ENCODE measurements at places on chromosomes 2 and 18. TPM values are rescaled to one million over a fixed set of nuclear protein-coding genes. Genes with fewer than 3 reads are reported as not detected.

SERPINB13 gene
- 0.20 TPM for total RNA-seq

GRCh38 chr2:37552339-37552738 lies 119.1 kb downstream of the CDC42EP3 start:
- no peak for DNase-seq

RAB27B gene
- 21.5 TPM for total RNA-seq

KCNF1 gene
- 0.34 TPM for total RNA-seq
